Thoracic aorta (tissue), 2 donors: ENCODE measurements at places on chromosomes 16 and 17.

- DNase-seq, result no peak
These were observed 392.9 kb upstream of the EEF2KMT start for GRCh38 chr16:5490499-5490898.

DNA sequence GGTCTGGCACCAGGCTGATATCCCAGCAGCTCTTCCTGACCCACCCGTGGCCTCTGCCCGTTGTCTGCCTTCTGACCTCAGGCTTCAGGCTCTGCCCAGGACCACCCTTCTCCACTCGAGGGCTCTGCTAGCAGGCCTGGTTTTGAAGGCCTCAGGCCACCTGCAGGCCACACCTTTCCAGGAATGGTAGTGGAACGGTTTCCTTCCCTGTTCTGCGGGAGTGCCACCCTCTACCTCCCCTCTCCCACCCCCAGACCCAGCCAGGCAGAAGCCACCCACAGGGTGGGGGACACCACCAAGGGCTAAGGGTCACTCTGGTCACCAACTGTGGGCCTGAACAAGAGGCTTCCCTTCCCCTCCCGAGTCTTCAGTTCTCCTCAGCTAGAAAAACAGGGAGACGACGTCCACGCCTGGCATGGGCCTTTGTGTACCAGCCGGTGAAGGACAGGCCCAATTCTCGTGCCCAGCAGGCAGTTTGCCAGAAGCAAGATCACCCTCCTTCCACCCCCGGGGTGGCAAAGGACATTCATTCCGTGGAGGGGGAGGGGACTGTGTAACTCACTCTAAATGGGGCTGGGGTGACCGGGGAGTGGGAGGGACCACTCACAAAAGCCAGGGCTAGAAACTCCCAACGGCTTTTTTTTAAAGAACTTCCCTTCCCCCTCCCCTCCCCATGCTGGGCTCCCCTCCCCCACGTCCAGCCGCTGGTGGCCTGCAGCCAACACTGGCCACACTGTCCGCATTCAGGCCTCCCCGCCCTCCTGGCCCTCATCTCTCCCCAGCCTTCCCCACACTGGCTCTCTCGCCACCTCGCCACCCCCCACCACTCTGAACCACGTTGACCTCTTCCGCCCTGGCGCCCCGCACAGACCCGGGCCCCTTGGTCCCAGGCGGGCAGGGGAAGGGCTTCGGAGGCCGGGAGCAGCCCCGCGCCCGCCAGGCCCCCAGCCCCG is 7.7 kb downstream of the CBX4 start:
- DNase-seq, result no peak

DNA sequence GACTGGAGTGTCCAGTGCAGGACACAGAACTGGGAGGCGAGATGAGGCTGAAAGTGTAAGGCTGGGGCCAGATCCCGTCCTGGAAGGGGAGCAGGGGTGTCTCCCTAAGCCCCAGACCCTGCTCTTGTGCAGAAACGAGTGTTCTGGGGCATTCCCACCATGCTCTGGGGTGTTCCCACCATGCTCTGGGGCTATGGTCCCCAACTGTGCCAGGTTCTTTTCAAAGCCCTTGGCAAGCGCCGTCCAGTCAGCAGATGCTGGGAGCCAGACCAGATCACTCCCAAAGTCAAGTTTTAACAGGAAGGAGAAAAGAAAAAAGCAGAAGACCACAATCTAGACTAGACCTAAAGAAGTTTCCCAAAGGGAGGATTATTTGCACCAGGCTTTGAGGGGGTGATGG is 2.5 kb downstream of the TAX1BP3 start:
- DNase-seq, result no peak

- no peak for DNase-seq
These were observed 372.7 kb downstream of the SLC39A11 start for GRCh38 chr17:72719578-72720493.

- no peak for DNase-seq
These were observed 6.0 kb downstream of the ATXN1L start for GRCh38 chr16:71851746-71852145.

DNA sequence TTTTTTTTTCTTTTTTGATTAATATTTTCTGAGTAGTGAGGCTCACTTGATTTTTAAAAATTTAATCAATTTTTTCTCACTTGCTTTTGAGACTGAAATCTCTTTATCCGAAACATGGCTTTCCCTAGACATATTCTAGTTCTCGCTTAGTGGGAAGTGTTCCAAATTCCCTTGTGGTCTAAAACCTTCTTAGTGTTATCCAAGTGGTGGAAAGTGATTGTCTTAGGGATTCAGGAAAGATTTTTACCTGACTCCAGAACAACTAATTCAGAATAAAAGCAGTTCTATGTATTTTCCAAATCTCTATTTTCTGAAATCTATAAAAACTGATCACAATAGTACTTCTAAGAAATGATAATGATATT is 178.8 kb downstream of the MAP2K6 start:
- DNase-seq, result no peak

DNA sequence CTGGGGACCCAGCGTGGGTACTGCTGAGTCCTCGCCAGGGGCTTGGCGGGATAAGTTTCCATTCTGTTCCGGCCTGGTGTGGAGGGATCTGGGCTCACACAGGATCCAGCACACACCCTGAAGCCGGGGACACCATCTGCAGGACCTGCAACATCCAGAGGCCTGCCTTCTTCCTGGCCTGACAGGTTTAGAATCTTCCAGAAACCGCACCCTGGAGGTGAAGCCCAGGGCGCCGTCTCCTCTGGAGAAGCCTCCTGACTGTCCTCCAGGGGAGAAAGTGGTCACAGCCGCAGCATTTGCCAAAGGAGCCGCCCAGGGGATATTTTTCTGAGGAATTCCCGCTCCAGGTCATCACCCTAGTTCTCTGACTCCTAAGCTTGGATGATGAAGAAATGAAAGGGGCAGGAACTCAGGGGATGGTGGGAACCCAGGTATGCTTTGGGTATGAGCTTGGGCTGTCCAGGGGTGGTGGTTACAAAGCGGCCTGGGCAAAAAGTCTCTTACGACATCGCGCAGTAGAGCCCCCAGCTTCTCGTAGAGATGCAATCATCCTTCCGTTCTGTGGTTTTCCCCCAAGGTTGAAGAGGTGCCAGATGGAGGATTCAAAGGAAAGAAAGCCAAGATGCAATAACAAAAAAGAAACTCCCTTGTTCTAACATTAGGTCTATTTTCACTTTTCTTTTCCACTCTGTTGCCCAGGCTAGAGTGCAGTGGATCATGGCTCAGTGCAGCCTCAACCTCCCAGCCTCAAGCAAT is 9.1 kb upstream of the CRISPLD2 start:
- DNase-seq, result no peak

GRCh38 chr16:69089091-69089910 is 16.2 kb upstream of the HAS3 start:
- DNase-seq, result no peak

DNA sequence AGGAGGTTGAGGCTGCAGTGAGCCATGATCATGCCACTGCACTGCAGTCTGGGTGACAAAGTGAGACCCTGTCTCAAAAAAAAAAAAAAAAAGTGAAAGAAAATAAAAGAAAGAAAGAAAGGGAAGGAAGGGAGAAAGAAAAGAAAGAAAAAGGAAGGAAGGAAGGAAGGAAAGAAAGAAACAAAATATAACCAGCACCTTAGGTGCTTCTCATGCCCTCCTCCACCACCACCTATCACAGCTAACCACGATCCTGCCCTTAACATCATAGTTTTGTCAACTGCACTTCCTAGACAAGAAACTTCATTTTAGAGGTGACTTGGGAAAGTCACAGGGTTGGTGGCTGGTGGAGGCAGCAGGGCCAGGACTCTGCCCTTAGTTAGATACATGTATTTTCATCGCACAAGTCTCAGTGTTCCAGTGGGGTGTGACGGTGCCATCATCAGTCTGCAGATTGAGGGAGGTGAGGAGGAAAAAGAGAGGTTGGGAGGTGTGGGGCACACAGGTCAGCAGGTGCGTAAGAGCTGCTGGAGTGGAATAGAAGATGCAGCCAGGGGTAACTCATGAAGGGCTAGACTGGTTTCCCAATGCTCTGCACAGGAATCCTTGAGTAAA is 10.0 kb downstream of the SUPT4H1 start:
- no peak for DNase-seq

DNA sequence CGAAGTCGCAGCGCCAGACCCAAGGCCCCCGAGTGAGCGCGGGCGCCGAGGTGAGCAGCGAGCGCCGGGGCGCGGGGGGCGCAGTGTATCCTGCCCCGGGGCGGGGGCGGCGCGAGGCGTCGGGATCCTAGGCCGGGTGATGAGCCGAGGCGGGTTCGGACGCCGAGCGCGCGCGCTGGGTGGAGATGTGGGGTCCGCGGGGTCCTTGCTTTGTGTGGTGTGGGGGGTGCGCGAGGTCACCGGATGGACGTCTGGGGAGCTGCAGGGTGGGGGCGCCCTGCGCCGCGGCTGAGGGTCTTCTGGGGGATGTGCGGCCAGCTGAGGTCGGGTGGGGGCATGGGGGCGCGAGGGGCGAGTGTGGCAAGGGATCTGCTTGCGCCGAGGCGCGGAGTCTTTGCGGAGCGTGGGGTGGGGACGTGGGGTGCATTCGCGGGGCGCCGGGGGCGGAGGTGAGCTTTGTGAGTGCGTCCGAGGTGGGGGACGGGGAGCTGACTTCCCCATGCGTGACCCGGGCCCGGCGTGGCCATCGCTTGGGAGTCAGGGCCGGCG is 560 bp downstream of the RAI1 start:
- DNase-seq, result no peak

DNA sequence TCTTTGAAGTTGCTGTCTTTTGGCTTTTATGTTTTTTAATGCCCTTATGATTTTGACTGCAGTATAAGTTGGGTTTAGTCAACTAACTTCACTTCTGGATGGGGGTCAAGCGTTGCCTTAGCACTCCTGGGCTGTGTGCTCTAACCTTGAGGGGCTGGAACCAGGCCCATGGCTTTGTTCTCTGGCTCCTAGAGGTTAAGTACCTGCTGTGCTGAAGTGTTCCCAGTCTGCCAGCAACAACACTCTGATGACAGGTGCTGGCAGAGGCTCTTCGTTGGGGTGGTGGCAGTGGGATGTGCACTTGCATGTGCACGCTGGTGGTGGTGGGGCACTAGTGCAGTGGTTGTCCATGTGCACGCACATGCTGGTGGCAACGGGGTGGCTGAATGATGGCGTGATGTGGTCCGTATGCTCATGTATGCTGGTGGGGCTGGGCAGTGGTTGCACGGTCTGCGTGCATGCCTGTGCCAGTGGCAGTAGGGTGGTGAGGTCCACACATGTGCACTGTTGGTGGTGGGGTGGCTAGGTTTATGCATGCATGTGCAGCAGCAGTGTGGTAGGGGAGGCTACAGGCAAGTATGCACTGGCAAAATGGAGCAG is 447.8 kb upstream of the GOT2 start:
- DNase-seq, result no peak

GRCh38 chr16:84266451-84266850 is 26.6 kb upstream of the KCNG4 start:
- no peak for DNase-seq

DNA sequence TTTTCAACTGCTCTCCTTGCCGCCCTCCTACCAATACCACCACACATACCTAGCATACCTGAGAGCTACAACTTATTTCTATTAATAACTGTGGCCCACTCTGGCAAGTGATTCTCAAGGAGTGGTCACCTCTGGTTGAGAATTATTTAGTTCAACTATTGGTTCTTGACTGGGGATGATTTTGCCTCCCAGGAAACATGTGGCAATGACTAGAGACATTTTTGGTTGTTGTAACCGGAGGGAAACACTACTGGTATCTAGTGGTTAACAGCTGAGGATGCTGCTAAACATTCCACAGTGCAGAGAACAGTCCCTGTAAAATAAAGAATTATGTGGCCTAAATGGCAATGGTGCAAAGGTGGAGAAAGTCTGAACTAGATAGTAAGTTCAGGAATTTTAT is 96.7 kb downstream of the TRIM37 start:
- DNase-seq, result no peak

GRCh38 chr16:75116081-75116910 is at the start of gene LDHD:
Gene LDHD, minus strand, starts transcription at chr16:75116780. Its CDS starts 60 bp downstream, at chr16:75116720.
- peak; percentile 59 for DNase-seq

GRCh38 chr17:28645576-28645939 is 600 bp upstream of the BLTP2 start:
- DNase-seq, result no peak

- no peak for DNase-seq
These were observed 445 bp downstream of the CIAO2B start for GRCh38 chr16:66933776-66934137.

- DNase-seq, result no peak
These were observed 406.2 kb downstream of the CDH11 start for GRCh38 chr16:64715624-64716023.

DNA sequence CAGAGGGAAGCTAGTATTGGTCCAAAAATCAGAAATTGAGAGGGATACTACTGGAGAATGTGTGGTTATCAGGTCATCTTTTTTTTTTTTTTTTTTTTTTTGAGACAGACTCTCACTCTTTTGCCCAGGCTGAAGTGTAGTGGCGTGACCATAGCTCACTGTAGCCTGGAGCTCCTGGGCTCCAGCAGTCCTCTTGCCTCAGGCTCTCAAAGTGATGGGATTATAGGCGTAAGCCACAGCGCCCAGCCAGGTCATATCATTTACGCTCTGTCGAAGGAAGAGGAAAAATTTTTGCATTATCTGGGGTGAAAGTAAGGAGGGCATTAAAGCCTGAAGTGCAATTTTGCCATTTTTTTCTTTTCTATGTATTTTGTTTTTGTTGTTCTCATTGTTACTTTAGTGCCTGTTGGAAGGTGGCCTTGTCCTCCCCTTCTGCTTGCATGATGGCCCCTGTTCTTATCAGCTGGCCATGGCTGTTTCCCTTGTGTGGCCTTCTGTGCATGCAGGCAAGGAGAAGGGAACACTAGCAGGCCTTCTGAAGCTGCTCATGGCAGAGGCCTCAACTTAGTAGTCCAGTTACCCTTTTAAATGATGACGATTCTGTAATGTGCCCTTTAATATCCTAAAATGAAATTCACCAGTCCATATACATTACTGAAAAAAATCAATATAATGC is 118.3 kb downstream of the SPECC1 start:
- no peak for DNase-seq

DNA sequence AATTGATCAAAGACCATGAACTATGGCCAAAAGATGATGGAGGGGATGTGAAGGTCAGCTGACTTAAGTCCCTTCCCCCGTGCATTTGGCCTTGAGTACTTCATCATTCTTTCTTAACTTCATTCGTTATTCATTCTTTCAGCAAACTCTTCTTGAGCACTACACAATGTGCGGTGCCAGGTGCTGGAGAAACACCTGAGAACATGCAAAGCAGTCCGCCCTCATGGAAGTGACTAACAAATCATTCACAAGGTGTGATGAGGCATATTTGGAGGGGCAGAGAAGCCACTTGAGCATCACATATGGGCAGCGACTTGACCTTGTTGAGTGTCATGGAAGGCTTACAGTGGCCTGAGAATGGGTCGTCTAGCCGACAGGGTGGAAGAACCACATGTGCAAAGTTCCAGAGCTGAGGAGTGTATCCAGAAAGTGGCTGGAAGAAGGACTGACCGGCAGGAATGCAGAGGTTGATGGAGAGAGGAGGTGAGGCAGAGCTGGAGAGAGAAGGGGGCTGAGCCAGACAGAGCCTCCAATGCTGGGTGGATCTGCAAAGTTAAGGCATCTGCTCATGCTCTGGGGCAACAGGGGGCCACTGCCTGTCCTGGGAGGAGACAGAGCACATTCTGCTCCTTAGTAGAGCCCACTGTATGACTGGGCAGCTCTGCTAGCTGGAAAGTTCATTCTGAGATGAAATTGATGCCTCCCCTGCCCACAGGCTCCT is 25.1 kb upstream of the EIF1 start:
- no peak for DNase-seq

GRCh38 chr16:48829336-48830310 is 219.6 kb upstream of the N4BP1 start:
- no peak for DNase-seq

GRCh38 chr16:59060207-59060606 is 326.1 kb upstream of the GOT2 start:
- no peak for DNase-seq

GRCh38 chr16:10001258-10001775 is 180.9 kb downstream of the GRIN2A start:
- no peak for DNase-seq
